ENCODE measurements at places on chromosomes 7 and 10.

DNA sequence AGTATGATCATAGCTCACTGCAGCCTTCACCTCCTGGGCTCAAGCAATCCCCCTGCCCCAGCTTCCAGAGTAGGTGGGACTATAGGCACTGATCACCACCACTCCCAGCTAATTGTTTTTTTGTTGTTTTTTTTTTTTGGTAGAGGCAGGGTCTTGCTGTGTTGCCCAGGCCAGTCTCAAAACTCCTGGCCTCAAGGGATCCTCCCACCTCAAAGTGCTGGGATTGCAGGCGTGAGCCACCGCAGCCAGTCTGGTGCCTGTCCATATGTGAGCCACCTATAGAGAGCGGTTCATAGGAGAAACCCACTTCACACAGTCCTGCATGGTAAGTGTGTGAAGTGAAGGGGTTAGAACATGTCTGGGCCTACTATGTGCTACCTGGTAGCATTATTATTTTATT is 47.5 kb downstream of the SLC29A4 start:
- no peak for DNase-seq

DNA sequence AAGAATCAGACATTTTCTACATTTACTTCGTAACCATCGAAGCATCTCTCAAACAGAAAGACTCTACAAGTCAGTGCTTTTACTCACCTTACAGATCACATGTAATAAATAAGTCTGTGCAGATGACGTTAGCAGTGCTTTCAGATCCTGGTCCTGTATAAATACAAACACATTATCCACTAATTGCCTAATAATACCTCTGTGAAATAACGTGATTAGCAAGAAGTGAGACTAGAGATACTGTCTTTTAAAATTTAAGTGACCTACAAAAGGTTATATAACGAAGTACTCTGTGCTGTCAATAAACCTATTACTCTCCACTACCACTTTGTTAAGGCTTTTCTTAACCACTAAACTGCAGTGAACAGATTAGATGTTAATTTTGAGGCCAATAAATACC is 246.9 kb downstream of the NSUN6 start:
- no peak for DNase-seq

DNA sequence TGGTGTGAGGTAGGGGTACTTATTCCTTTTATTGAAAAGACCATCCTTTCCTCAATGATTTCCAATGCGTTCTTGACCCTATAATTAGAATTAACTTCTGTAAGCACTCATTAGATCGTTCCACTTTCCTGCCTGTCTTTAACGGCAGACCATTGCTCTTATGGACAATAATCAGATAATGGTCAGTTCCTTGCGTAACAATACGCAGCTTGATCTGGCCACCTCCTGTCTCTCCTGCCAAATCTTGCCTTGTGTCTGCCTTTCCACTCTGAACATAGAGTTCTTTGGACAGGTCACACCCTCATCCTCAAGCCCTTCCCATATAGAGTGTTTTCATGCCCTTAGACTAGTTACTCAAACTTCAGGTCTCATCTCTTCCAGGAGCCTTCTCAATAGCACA is 2.4 kb upstream of the WIPI2 start:
- DNase-seq: no peak

GRCh38 chr7:47681249-47681810 is 99.4 kb upstream of the TNS3 start:
- DNase-seq: no peak

- no peak for DNase-seq
Observed at GRCh38 chr10:58943960-58944359, 232.5 kb upstream of the PHYHIPL start.

- no peak for DNase-seq
Observed at GRCh38 chr7:83365746-83366145, 203.1 kb upstream of the PCLO start.

GRCh38 chr10:101031128-101031795 is at the start of the genes PDZD7 and SFXN3:
PDZD7 (minus strand) TSS chr10:101031129; CDS start chr10:101030219, 910 bp downstream.
SFXN3 (plus strand) TSS chr10:101031234; CDS start chr10:101034695, 3,461 bp downstream.
- DNase-seq: peak; percentile 86

GRCh38 chr7:80175744-80176143 is 41.1 kb downstream of the GNAI1 start:
- no peak for DNase-seq

- no peak for DNase-seq
Observed at GRCh38 chr10:132146271-132146671, 40.5 kb upstream of the DPYSL4 start.

DNA sequence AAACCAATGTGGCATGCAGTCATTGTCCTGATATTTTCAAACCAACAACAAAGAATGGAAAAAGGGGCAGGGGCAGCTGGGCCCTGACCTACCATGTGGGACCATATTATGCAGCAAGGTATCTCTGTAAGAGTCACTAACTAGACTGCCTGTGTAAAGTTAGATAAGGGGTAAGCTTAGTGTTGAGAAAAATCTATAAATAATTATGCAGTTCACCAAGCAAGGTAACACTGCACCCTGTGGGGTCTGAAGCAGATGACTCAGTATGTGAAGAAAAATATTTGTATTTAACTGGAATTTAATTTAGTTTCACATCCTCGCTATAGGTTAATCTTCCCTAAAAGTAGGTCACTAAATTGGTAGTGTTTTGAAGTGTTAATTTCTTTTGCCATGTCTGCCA is 99.3 kb downstream of the PPP1R3A start:
- no peak for DNase-seq

DNA sequence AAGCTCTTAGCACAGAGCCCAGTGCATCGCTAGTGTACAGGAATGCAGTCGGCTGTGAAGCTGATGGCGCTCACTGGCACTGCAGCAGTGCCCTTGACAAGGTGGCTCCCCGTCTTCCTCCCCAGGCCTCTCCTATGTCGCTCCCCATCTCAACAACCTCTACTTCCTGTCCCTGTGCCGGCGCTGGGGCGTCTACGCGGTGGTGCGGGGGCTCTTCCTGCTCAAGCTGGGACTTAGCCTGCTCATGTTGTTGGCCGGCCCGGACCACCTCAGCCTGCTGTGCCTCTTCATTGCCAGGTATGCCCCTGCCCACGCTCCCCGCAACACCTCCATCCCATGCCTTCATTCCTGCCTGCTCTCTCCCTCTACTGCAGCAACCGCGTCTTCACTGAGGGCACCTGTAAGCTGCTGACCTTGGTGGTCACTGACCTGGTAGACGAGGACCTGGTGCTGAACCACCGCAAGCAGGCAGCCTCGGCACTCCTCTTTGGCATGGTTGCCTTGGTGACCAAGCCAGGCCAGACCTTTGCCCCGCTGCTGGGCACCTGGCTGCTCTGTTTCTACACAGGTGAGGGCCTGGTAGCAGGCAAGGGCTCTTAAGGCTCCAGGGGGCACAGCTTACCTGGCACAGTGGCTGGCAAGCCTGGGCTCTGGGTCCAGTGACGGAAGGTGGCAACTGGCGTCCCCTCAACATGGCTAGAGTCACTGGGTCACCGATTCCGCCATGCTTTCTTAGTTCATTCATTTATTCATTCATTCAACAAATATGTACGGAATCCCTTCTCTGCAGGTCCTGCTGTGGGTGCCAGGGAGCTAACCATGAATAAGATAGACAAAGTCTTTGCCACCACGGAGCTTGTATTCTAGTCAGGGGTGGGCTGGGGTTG is 22.3 kb upstream of the C10orf95 start:
- DNase-seq: no peak

DNA sequence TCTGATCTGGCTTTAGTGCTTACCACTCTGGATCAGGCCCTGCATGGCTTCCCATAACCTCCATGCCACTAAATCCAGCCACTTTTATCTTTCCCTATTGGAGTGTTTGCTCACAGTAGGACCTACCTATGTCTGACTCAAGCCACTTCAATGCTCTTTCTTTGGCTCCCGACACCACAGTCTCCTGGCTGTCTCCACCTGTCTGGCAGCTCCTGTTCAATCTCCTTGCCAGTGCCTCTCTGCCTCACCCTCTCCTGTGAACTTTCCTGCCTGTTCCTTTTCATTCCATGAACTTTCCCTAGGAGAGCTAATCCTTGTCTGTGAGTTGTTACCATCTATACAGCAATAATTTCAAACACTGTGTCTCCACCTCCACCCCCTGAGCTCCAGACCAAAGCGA is 82.6 kb upstream of the UCN3 start:
- DNase-seq: no peak

DNA sequence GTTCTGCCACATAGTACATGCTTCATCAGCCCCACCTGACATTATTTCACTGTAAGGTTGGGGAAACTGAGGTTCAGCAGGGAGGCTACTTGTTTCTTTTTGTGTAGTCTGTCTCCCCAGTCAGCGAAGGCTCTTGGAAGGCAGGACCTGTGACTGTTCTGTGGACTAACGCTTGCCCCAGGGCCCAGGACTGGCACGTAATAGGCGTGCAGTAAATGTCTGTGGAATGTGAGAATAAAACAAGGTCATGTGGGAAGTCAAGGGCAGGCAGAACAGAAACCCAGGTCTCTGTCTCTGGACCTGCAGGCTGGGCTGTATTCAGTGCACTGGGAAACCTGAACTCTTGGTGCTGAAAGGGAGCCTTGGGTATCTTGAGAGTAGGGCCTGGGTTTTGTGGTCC is 168.7 kb downstream of the RPS24 start:
- DNase-seq: no peak

- DNase-seq: no peak
Observed at GRCh38 chr7:73345951-73346350, 18.0 kb downstream of the FKBP6 start.

- DNase-seq: no peak
Observed at GRCh38 chr7:118429141-118429540, 204.6 kb downstream of the ANKRD7 start.

- no peak for DNase-seq
Observed at GRCh38 chr7:155188821-155189581, 108.7 kb upstream of the INSIG1 start.

DNA sequence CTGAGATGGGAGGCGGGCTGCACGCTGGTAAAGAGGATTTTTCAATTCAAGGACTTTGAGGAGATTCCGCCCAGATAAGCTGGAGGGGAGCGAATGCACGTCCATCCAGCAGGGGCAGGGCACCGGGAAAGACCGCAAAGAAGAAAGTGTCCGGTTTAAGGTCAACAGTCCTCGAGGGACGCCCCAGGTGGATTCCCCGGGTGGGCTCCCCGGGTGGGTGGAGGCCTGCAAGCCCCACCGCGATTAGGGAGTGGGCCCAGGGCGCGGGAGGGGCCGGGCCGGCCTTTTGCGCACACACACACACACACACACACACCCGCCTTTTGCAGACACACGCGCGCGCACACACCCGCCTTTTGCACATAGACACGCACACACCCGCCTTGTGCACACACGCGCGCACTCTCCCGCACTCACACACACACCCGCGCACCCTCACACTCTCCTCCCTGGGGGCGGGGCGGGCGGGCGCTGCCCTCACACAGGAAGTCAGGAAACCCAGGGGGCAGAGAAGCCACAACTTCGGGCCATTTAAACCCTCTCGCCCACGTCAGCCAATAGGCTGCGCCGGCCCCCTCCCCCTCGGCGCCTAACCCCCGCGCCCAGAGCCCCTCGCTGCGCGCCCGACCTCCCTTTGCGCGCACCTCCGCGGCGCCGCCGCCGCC is 615 bp downstream of the ARHGAP12 start:
- peak; percentile 63 for DNase-seq

GRCh38 chr7:117118579-117119180 is 165.4 kb downstream of the ST7 start:
- DNase-seq: no peak

GRCh38 chr10:103493362-103493915 is at the start of gene NEURL1:
NEURL1 (plus strand) TSS chr10:103493705; CDS start chr10:103494388, 683 bp downstream.
- no peak for DNase-seq

GRCh38 chr10:84542522-84543490 is 214.4 kb downstream of the CCSER2 start:
- no peak for DNase-seq

DNA sequence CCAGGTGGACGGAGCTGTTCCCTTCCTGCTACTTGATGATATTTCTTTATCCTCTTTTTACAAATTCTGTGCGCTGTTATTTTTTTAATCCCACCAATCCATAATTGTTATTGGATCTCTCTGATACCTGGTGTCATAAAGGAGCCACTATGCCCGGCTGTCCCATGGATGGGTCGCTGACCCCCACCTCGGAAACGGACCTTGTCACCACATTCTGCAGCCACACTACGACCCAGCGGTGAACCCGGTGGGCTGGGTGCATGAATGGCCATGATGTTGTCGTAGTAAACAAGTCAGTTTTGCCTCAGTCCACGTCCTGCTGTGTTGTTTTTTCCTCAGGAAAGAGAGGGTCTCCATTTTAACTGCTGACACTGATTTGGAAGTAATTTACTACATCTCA is 112.2 kb downstream of the PKD1L1 start:
- no peak for DNase-seq
